ENCODE measurements at places on chromosomes 4 and X.

- DNase-seq = peak; percentile 49
These were observed 77.2 kb upstream of the IL1RAPL2 start for GRCh38 chrX:104488811-104489210.

- no peak for DNase-seq
These were observed 53.3 kb downstream of the CAMK2D start for GRCh38 chr4:113708250-113708649.

GRCh38 chrX:147803948-147804347 is 107.8 kb upstream of the FMR1 start:
- DNase-seq = no peak

- no peak for DNase-seq
These were observed 11.3 kb downstream of the SLC2A9 start for GRCh38 chr4:10009861-10010500.

- DNase-seq = no peak
These were observed 55.4 kb upstream of the ANXA3 start for GRCh38 chr4:78496021-78496643.

- no peak for DNase-seq
These were observed 21.3 kb upstream of the WDR44 start for GRCh38 chrX:118324588-118324987.

DNA sequence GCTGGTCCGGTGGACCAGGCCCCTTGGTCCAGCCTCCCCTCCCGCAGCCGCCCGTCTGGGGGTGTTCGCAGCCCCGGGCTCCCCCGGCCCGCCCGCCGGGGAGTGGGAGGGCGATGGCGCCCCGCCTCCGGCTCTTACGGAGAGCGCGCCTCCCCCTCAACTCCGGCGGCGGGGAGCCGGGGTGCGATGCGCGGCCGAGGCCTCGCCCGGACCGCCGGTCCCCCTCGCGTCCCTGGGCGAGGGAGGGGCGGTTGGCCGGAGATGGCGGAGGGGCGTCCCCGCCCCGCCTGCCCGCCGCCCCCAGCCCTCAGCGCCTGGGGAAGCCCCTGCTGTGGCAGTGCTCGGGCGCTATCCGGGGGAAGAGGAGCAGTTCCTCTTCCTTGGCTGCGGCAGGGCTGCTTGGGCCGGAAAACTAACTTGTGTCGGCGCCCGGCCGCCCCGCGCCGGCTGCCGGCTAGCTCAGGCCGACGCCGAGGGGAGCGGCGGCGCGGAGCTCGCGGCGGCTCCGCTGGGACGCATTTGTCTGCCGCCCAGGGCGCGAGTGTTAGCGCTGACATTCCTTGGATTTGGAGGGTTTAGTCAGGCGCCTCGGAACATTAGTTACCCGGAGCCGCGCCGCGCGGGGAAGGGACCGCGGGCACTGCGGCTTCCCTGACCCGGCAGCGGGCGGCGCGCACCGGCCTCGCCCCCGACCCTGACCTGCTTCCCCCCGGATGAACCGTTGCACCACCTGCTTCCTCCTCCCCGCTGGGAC is 994 bp downstream of the GALNT7 start:
- peak; percentile 52 for DNase-seq

GRCh38 chrX:40445691-40446090 is 135.1 kb upstream of the ATP6AP2 start:
- DNase-seq = no peak

DNA sequence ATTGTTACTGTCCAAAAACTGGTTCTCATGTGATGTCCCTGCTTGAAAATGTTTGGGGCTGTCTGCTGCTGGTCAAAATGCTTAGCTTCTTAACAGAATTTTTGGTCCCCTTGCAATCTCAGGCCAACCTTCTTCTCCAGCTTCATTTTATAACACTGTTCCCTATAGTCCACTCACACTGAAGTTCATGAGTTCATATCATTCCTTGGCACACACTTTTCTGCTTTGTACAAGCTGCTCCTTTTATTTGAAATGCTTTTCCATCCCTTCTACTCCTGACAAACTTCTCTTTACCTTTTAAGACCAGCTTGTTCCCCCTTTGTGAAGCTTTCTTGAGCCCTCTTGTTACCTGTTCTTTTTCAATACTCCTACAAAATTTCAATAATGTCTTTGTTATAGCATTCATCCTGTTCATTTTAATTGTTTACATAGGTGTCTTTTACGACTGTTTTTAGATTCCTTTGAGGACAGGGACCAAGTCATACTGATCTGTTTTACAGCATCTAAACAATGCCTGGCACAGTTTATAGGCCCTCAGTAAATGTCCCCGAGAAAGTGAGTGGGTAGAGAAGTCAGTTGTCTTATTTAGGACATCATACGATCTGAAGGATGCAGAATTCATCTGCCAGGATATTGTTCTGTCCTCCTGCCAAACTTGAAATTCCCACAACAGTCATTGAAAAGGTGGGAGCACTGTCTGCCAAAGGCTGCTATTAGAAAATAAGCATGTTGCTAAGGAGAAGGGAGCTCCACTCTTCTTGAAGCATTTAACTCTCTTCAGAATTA is 134.4 kb upstream of the BMPR1B start:
- DNase-seq = no peak

- no peak for DNase-seq
These were observed 65.2 kb downstream of the SLC4A4 start for GRCh38 chr4:71404049-71404448.

DNA sequence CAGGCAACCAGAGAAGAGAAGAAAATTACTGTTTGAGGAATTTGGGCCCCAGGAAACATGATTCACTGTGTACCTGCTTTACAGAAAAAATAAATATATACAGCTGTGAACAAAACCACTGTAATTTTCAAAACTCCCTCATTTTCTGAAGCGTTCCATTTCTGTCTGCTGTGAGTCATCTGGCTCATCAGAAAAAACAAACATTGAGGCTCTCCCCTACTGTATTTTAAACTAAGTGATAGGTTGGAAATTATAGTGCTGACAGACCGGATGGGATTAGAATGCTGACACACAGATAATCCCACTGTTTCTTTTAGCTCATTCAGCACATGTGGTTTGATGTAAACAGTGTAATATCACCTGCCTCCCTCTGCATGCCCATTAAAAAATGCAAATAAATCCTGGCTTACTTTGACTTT is 847.0 kb downstream of the TRIML1 start:
- DNase-seq = no peak

- no peak for DNase-seq
These were observed 25.7 kb upstream of the XIAP start for GRCh38 chrX:123834116-123834515.

DNA sequence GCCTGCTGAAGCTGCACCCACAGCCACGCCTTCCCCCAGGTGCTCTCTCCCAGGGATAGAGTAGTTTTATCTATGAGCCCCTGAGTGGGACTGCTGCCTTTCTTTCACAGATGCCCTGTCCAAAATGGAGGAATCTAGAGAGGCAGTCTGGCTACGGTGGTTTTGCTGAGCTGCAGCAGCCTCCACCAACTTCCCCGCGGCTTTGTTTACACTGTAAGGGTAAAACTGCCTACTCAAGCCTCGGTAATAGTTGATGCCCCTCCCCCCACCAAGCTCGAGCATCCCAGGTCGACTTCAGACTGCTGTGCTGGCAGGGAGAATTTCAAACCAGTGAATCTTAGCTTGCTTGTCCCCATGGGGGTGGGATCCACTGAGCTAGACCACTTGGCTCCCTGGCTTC is 84.5 kb downstream of the PRKG2 start:
- DNase-seq = no peak

DNA sequence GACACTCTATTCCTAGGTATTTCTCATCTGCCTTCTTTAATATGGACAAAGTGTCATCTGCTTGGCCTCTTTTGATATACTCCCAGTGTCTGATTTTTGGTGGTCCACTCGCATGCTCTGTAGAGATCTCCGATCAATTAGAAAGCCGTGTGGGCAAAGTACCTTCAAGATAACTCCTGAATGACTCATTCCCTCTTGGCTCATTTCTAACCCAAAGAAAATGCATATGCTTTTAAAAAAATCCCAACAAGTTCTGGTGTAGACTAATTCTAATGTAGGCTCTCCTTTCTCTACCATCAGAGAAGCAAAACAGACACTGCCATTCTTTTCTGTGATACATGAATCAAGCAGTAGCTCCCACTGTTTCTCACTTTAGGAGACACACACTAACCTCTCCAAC is 714.9 kb upstream of the ADGRL3 start:
- peak; percentile 56 for DNase-seq

GRCh38 chr4:38128478-38129459 is 168.6 kb downstream of the PTTG2 start:
- DNase-seq = no peak

DNA sequence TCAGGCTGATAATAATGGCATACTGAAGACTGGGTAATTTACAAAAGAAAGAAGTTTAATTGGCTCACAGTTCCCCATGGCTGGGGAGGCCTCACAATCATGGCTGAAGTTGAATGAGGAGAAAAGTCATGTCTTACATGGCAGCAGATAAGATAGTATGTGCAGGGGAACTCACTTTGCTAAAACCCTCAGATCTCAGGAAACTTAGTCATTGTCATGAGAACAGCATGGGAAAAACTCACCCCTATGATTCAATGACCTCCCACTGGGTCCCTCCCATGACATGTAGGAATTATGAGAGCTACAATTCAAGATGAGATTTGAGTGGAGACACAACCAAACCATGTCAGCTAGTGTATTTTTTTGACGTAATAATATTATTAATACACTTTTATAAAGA is 149.8 kb upstream of the BOD1L1 start:
- DNase-seq = no peak

- no peak for DNase-seq
These were observed 223.6 kb downstream of the RBMX2 start for GRCh38 chrX:130625386-130625785.

- no peak for DNase-seq
These were observed 1826.0 kb downstream of the STIM2 start for GRCh38 chr4:28686618-28687017.

- DNase-seq = no peak
These were observed 181.7 kb downstream of the GBA3 start for GRCh38 chr4:22874334-22874912.

GRCh38 chr4:105092768-105093167 is 53.9 kb upstream of the TET2 start:
- DNase-seq = peak; percentile 23

- DNase-seq = no peak
These were observed 356.5 kb downstream of the PDGFC start for GRCh38 chr4:156615066-156615531.

DNA sequence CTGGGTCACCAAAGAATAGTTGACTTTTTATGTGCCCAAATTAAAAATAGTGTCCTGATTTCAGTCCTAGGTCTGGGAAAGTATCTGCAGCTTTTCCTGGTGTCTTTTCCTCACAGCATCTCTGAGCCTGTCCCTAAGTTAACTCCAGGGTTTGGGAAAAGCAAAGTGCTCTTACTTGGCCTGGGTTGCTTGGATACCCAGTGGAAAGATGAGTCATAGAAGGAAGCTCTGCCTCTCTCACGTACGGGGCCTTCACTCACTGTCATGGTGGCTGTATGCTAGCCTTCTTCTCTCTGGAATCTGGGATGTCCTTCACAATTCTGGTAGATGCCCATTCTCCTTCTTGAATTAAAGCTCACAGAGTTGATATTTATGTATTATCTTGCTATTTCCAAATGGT is 607.3 kb downstream of the ANKRD50 start:
- no peak for DNase-seq

DNA sequence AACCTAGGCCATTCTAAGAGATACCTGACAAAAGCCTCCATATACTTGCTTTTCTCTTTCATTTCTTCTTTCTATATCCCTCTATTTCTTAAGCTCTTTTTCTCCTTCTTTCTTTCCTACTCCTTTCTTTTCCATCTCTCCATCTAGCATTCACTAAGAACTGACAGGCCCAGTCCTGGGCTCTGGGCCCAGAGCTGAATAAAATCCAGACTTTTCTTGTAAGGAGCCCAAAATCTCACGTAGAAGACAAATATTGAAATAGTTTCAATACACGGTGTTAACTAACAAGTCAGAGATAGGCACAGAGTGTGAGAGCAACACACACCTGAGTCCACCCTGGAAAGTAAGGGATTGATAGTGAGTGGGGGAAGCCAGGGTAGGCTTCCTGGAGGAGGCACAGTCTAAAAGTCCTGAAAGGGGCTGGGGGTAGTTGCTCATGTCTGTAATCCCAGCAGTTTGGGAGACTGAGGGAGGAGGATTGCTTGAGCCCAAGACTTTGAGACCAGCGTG is 73.2 kb upstream of the EFNB1 start:
- DNase-seq = no peak

Data from trophoblast cell (in vitro differentiated cells and primary cell).